ENCODE measurements at places on chromosomes 6 and 20.

DNA sequence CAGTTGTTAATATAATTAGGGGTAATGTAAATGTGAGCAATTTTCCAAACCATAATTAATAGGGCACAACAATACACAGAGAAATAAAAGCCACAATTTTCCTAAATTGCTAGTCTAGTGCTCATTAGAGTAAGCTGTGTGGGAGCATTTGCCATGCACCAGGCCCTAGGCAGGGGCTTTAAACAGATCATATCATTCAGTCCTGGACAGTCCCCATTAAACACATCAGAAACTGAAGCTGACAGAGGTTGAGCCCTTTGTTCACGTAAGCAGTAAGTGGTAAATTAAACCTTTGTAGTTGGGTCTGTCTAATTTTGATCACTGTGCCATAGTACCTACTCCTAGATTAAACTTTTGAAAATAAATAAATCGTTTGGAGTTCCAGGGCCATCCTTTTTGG, 931.1 kb downstream of the C6orf118 start:
- DNase-seq, result no peak

GRCh38 chr6:35710241-35710847, 21.6 kb upstream of the FKBP5 start:
- no peak for DNase-seq

DNA sequence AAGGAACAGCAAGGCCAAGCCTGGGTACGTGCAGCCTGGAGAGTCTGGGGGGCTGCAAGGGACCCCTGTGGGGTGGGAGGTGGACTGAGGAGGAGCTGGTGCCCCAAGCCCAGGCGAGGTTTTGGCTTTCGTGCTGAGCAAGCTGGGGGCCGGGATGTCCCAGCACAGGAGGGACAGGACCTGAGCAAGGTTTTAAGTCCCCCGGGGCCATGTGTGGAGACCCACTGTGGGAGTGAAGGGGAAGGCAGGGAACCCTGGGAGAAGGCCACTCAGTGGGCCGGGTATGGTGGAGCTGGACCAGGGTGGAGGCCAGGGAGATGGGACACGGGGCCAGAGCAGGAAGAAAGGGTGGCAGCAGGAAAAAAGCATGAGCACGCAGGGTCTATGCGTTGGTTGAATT, 419.2 kb upstream of the SULF2 start:
- DNase-seq, result no peak

- DNase-seq, result peak; percentile 39
Observed at GRCh38 chr6:166341977-166342348, 382 bp downstream of the SFT2D1 start.

GRCh38 chr6:142861711-142862110, 83.3 kb downstream of the HIVEP2 start:
- no peak for DNase-seq

- no peak for DNase-seq
Observed at GRCh38 chr6:14896475-14896874, 349.4 kb upstream of the JARID2 start.
